ENCODE measurements at places on chromosomes 12 and 14. TPM values are rescaled to one million over a fixed set of nuclear protein-coding genes. Genes with fewer than 3 reads are reported as not detected.

GRCh38 chr12:132327336-132328171 is 1.8 kb downstream of the GALNT9 start:
- no peak for DNase-seq

- no peak for DNase-seq
Measured at GRCh38 chr12:131112021-131112420, 158.3 kb downstream of the ADGRD1 start.

DNA sequence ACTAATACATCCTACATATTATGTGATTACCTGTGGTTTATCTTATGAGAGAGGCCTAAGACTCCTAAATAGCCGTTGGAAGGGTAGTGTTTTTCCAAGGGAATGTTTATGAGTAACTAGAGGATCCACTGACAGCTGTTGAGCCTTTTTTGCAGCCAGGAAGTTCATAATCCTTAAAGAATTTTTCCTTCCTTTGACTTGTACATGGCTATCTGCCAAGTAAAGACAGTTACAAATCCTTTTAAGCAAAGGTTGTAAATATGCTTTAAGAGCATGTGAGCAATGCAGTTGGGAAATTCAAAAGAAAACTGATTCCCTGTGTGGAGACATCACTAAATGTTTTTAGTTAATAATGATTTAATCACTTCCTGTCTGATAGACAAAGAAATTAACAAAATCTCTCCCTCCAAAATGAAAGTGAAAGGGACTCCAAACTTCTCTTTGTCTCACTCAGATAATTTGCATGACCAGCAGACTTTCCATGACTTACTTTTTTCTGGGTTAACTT is 333.8 kb downstream of the PDZRN4 start:
- DNase-seq, result no peak

- DNase-seq, result no peak
Measured at GRCh38 chr14:53384073-53384472, 230.9 kb upstream of the DDHD1 start.

DNA sequence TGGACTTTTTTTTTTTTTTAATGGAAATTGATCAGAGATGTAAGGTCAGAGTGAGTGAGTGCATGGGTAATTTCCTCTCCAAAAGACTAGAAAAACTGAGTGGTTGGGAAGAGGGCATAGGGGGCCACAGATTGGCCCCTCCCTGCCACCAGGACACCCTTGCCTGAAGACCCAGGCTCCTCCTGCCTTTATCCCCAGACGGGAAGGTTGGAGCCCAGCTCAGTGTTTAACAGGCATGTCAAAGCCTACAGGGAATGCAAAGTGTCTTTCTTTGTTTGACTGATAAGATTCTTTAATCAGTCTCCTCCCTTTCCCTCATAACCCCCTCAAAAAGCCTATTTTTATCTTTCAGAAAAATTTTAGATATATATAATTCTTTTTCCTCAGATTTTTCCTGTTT is 50.3 kb downstream of the IRAK3 start:
- no peak for DNase-seq

GAPDH gene
- 4,694 TPM for total RNA-seq

DAO gene
- total RNA-seq, result 0.17 TPM

GPRC5A gene
- 1.3 TPM for total RNA-seq

MED13L gene
- total RNA-seq, result 55.5 TPM

Measured in WTC11 (cell line).